ENCODE measurements at places on chromosomes 16 and 17.

DNA sequence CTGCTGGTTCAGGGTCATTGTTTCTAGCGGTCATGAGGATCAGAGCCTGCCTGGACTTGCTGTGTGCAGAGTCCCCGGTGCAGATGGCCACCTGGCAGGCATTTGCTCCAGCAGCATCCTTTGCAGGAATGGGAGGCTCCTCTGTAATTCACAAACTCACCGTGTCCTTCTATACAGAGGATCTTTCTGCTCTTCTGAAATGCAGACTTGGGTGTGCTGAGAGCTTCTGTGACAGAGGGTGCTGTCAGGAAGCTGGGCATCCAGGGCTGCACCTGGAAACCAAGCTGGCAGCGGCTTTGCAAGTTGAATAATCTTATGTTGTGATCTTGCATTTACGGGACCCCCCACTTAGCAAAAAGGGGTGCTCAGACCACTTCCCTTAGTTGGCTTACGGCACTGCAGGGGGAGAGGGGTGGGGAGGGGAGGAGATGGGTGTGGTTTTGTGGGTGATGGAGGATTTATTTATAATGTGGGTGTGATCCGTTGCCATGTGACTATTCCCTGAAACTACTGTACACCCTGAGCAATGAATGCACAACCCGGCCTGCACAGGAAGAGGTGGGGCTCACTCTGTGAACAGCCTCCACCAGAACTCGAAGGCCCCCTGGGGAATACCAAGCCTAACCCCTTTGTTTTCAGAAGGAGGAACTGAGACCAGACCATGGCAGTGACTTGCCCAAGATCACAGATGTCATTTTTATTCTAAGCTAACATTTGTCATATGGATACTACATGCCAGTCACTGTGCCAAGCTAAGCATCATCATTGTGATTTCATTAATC lies 178.3 kb downstream of the PRKCB start:
- DNase-seq = no peak

DNA sequence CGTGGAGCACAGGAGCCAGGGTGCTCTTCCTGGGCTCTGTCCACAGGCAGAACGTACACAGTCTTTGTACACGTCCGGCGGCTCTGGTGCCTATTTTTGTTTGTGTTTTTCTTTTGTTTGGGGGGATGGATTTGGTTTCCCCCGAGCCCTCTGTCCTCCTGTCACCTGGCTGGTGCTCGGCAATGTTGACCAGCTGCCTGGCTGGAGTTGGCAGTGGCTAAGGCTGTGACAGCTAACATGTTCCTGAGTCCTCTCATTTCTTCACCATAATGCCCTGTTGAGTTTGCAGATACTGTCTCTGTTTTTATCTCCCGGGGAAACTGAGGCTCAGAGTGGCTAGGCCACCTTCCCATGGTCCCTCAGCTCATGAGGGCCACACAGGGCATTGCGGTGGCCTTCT lies 25.7 kb downstream of the MAPT start:
- no peak for DNase-seq

DNA sequence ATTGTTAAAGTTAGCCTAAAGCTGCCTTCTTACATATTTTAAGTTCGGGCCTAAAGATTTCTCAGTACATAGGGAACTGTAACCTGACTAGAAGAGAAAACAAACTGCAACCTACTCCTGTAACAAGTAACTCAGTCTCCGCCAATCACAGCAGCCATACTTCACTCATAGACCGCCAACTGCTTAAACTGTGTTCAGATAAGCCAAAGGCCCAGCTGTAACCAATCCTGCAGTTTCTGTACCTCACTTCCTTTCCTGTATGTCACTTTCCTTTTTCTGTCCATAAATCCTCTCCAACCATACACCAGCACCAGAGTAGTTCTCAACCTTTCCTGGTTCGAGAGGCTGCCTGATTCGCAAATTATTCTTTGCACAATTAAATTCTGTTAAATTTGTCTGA lies 41.5 kb downstream of the GLG1 start:
- no peak for DNase-seq

GRCh38 chr16:67451704-67452435 lies 20.9 kb downstream of the HSD11B2 start:
- DNase-seq = no peak

DNA sequence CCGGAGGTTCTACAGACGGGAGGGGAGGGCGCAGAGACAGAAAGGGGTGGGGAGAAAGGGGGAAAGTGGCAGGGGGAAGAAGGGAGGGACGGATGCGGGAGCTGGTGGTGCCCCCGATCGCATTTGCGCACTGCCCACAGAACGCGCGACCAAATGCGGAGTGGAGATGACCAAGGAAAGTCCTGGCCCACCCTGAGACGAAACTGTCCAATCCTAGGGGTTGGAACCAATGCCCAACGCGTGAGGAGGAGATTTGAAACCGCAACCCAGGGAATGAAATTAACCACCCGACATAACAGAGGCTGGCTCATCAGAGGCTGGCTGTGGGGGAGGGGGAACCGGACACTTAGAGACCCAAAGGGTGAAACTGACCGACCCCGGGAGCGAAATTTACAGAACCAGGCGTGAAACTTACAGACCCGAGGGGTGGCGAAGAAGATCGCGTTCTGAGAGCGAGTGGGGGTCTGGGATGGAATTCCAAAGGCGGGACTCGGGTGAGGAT lies 1.4 kb downstream of the HES7 start:
- DNase-seq = no peak

GRCh38 chr16:2927010-2927646 lies 15.4 kb downstream of the FLYWCH1 start:
- peak; percentile 96 for DNase-seq

GRCh38 chr16:88359008-88359407 lies 23.8 kb upstream of the ZNF469 start:
- DNase-seq = no peak

All from omental fat pad (tissue), 4 donors.